NCI-H2081 treated with DMSO at 0.1 percent for 48 hours (cell line): ENCODE measurements at places on chromosomes 12 and 14.

DNA sequence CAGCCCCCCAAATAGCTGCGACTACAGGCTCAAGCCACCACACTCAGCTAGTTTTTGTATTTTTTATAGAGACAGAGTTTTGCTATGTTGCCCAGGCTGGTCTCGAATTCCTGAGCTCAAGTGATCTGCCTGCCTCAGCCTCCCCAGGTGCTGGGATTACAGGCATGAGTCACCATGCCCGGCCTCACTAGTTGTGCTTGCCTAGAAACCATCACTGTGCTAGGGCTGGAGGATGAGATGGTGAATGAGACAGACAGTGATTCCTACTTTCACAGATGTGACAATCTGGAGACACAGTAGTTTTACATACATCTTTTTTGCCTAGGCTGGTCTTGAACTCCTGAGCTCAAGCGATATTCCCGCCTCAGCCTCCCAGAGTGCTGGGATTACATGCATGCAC is 7.5 kb upstream of the MSI1 start:
- DNase-seq, result no peak

DNA sequence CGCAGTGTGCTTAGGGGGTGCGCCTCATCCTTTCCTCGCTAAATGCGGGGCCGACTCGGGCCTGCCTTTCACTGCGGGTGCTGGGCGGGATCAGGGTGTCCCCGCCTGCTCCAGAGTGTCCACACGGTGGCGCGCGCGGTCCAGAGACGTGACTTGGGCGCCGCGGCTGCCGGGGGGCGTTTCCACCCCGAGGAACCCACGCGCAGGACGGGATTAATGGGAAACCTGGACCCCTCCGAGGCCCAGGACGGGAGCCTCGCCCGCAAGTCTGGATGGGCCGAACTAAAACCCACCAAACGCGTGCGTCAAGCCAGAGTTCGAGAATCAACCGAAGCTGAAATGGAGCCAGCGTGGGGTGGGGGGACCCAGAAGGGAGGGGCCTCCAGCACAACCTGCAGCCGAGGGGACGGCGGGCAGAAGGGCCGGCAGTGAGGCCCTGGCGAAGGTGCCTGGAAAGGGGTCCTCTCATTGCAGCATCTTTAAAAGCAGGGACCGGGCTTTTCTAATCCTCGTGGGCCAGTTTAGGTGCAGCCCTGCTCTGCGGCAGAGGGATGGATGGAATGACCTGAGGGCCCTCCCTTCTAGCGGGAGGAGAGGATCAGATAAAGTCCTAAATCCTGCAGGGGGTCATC is 93.3 kb downstream of the NINJ2 start:
- no peak for DNase-seq

DNA sequence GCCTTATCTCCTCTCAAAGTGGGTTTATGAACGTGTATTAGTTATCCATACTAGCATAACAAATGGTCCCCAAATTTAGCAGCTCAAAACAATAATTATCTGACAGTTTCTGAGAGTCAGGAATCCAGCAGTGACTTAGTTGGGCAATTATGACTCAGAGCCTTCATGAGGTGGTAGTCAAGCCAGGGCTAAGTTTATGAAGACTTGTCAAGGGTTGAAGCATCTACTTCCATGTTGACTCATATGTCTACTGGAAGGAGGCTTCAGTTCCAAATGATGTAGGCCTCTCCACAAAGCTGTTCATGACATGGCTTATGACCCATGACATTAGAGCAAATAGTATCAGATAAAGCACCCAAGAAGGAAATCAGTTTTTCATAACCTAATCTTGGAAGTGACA is 73.2 kb downstream of the IPO8 start:
- DNase-seq, result no peak

DNA sequence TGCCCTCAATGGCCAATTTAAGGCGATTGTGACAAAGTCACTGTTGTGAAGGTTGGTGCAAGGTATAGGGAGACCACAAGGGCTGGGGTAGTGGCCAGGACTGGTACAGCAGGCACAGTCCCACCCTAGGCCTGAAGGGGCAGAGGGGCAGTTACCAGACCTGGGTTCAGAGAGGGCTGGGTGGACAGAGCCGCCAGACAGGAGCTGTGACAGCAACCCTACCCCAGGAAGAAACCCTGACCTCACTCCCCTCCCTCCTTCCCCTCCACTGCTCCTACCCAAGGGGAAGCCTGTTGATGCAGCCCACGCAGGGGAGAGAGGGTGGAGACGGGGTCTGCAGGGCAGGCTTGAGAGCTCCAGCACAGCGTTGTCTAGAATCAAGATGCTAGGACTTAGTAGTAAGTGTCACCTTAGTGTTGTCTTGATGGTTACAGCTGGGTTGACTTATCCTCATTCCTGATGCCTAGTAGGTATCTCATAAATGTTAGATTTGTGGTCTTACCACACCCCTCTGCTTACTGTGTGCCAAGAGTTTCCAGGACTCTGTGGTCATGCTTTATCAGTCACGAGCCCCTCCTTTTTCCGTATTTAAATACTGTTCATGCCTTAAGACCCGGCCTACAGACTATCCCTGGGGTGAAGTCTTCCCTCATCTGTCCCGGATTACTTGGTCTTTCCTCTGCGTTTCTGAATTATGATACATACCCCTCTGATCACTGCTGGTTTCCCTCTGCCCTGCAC is 14.4 kb downstream of the EML1 start:
- no peak for DNase-seq

DNA sequence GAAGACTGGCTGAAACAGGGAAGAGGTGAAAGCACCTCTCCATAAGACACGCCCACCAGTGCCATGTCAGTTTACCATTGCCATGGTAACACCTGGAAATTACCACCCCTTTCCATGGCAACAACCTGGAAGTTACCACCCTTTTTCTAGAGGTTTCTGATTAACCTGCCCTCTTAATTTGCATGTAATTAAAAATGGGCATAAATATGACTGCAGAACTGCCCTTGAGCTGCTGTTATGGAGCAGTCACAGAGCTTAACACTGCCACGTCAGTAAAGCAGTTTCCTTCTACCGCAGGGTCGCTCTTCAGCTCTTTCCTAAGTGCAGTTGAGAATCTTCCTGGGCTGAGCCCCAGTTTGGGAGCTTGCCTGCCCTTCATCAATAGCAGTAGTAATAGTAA is 55.2 kb downstream of the RASSF3 start:
- DNase-seq, result no peak

- no peak for DNase-seq
Observed at GRCh38 chr12:68842123-68842522, 34.1 kb downstream of the MDM2 start.

GRCh38 chr14:64573109-64573508 is 23.3 kb downstream of the PPP1R36 start:
- no peak for DNase-seq

GRCh38 chr12:71018682-71019081 is 98.1 kb upstream of the PTPRR start:
- DNase-seq, result no peak

DNA sequence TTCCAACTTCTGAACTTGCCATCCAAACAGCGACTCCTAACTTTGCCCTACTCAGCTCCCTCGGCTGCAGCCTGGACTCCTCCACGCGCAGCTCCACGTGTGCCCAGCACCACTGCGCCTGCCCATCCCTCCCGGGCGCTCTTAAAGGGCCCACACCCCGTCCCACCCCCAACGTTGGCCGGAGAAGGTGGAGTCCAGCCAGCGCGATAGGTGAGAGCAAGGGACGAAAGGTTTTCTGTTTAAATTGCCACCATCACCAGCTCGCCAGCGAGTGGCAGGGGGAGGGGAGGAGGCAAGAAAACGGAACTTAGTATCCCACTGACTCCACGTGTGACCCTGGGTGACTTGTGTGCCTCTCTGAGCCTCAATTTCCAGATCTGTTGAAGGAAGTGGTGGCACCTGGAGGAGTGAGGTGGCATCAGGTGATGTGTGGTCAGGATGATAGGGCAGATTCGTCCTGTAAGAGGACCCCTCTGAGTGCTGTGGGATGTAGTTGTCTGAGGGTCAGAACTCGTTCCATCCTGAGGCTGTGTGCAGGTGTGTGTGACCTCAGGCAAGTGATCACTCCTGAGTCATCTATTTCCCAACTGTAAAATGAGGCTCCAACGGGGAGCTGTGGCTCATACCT is 59.7 kb downstream of the TRPV4 start:
- DNase-seq, result no peak

DNA sequence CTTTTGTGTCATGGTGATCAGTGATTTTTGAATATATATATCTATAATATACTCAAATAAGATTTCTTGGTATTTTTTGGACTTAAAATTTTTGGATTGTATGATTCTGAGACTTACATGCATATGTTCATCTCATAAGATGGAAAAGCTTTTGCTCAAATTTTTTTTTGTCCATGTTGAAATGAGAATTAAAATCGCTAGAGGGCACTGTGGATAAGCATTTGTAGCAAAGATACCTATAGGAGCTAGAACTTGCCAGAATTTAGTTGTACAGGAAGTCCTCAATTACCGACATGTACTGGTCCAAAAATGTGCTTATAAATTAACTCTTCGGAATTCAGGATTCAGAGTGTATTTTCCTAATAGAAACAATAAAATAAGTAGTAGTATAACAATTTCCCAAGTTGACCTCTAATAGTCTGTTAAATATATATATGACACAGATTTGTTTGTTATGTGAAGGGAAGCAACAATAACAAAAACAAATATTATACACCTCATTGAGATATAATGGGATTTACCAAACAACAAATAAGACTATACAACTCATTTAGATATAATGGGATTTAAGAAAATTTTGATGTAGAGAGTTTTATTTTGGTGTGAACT is 179.6 kb downstream of the TMEM117 start:
- DNase-seq, result peak; percentile 71

DNA sequence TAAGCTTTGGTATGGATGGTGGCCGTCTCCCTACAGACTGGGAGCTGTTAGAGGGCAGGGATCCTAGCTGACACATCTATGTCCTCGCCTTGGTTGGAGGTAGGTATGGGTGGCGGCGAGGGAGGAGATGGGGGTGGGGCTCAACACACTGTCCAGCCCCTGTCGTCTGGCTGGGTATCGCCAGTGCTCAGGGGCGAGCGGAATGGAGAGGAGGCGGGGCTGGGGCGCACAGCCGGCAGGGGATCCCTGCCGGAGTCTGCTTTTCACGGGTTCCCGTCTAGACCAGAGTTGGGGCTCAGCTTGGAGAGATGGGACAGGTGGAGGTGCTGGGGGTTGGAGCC is 16.1 kb downstream of the TAMALIN start:
- DNase-seq, result no peak

GRCh38 chr12:96617178-96617577 is 127.8 kb downstream of the CFAP54 start:
- no peak for DNase-seq

- DNase-seq, result no peak
Observed at GRCh38 chr12:123934829-123935228, 37.8 kb downstream of the CCDC92 start.

DNA sequence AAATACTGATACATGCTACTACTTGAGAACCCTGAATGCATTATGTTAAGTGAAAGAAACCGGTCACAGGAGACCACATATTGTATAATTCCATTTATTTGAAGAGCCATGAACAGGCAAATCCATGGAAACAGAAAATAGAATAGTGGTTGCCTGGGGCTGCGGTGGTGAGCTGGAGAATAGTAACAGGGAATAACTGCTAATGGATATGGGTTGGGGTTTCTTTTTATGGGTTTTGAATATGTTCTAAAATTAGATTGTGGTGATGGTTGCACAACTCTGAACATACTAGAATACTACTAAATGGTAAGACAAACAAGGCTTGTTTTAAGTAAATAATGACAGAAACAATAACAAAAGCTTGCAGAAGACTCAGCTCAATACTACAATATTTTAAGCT is 293.0 kb downstream of the BTG1 start:
- no peak for DNase-seq

GRCh38 chr12:28899951-28900350 is 249.1 kb upstream of the FAR2 start:
- DNase-seq, result no peak

- DNase-seq, result no peak
Observed at GRCh38 chr14:73526036-73526984, 10.6 kb upstream of the ACOT1 start.

DNA sequence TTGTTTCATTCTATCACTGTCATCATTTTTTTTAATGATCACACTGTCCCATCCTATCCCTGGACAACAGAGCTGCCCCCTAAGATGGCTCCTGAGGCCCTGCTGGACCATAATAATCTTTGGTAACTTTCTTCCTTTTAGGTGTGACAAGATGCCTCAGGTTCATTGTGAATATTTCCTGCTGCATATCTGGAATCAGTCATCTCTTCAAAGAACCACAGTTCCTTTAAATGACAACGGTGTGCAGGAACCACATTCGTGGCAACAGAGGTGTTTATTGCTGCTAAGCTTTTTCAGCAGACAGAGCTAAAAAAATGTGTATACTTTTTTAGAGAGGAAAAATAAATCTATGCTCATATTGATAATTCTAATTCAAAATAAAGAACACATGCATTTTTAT is 312.9 kb downstream of the MED13L start:
- no peak for DNase-seq
